ENCODE measurements at places on chromosomes 7 and 10.

GRCh38 chr7:79980376-79980775 lies 154.3 kb upstream of the GNAI1 start:
- no peak for DNase-seq

- DNase-seq = no peak
These were observed 16.2 kb downstream of the PIP start for GRCh38 chr7:143148050-143148449.

- no peak for DNase-seq
These were observed 212.3 kb downstream of the DNAJC1 start for GRCh38 chr10:21791276-21791675.

GRCh38 chr10:11035301-11035991 lies 17.8 kb downstream of the CELF2 start:
- no peak for DNase-seq

DNA sequence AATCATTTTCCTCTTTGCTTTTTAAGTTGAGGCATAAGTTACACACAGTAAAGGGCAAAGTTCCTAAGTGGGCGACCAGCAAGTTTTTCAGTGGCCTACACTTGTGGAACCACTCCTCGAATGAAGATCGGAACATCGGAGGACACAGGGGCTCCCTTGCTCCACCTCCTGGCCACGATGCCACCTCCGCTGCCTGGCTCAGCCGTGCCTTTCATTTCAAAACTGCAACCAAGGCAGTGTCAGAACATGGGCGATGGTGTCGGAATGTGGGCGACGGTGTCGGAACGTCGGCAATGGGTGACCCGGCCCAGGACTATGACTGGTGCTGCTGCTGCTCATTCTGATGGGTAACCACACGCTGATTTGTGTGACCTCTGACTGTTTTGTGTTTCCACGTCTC lies 9.6 kb upstream of the VIPR2 start:
- DNase-seq = no peak

GRCh38 chr7:116324582-116324981 lies 114.2 kb downstream of the TES start:
- no peak for DNase-seq

DNA sequence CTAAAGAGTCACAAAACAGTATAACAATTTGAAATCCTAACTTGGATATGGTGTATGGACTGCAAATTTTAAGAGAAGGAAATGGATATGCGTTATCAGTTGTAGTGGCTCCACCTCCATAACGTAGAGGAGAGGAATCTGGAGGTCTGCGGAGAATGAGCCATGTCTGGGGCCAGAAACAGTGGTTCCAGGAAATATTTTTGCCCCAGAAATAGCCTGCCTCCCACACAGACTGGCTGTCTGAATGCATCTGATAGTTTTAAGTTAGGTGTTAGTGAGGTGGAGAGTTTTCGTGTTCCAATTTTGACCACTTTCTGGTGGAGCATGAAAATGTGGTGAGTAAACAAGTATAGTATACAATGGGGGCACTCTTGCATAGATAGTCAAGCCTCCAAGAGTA lies 1.6 kb downstream of the PHTF2 start:
- no peak for DNase-seq

GRCh38 chr10:78188446-78188845 lies 154.8 kb downstream of the RPS24 start:
- no peak for DNase-seq

GRCh38 chr10:91924212-91925021 lies 847 bp downstream of the BTAF1 start:
- DNase-seq = no peak

DNA sequence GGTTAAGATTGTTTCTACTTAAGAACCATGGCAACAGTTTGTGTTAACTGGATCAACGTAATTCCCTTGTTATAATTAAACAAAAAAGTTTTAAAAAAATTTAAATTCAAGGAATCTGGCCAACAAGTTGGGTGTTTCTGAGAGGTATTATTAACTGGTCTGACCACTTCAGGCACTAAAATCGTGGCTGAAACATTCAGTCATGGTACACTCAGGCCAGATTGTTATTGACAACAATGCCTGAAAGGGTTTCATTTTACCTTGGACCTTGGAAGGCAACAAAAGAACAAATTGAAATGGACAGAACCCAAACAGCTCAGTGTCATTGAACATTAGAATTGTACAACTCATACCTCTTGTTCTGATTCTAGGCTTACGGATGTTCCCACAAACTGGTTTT lies 103.3 kb upstream of the ARMC3 start:
- DNase-seq = no peak

- no peak for DNase-seq
These were observed 22.2 kb upstream of the PDLIM1 start for GRCh38 chr10:95312986-95313495.

- no peak for DNase-seq
These were observed 38.8 kb downstream of the GSDME start for GRCh38 chr7:24718431-24718831.
